T-cell (primary cell): ENCODE measurements at places on chromosomes 2 and 18.

DNA sequence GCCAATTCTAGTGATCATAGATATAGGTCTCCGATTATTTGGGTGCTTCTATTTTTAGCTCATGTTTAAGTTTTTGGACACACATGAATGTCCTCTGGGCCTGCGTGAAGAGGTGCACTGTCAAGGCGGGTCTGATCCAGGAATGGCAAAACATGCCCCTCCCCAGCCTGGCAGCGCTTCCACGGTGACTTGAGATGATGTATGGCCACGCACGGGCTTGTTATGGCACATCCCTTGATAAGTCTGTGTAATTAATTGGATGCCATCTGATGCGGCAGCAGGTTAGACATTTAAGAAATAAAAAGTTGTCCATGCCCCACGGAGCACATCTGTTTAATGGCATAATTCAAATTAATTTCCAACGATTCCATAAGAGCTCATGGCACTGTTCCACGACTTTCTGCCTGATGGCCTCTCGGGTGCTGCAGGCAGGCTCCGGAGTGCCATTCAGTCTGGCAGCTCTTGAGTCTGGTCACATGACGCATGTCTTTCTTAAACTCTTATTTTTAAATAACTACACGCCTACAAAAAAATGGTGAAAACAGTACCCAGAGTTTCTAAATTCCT is 151.4 kb downstream of the ACKR3 start:
- H3K27ac ChIP-seq: no peak overlapping the region
- DNase-seq: no peak
- H3K4me3 ChIP-seq: no peak overlapping the region

DNA sequence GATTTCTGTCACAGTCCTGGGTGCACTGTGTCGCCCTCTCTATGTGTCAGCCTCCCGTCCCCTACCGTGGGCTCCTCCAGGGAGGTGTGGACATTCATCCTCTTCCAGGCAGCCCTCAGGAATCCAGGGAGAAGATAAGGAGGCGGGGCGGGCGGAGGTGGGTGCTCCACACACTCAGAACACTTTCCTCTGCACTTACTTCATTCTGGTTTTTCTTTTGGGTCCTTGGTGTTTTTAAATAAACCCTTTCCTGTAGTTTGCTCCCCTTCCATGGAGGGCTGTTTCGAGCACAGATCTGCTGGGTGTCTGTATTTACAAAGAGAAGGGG is 183.9 kb downstream of the FAM210A start:
- no peaks in the 10 kb centered on the region for H3K27me3 ChIP-seq
- H3K27ac ChIP-seq: no peak overlapping the region
- H3K4me3 ChIP-seq: no peak overlapping the region
- H3K4me1 ChIP-seq: peaks cover 23% of the 10 kb centered on the region

DNA sequence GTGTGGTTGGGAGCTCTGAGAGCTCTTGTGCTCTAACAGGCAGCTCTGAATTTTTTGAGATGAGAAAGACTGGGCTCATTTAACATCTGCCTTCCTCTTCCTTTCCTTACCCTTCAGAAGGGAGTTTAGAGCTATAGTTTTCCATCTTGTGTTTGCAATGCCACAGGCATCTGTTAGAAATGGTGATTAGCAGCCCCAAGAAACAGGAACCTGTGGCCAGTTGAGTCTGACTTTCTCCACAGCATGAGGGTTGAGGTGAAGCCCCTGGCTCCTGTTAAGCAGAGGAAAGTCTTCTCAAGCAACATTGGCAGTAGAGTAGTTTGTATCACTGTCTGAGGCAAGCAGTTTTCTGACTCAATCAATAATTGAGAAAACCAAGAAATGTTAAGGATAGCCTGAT is 577.4 kb downstream of the ZEB2 start:
- no peaks in the 10 kb centered on the region for H3K36me3 ChIP-seq
- H3K27me3 ChIP-seq: peaks cover 10% of the 10 kb centered on the region
- no peak overlapping the region for H3K27ac ChIP-seq

DNA sequence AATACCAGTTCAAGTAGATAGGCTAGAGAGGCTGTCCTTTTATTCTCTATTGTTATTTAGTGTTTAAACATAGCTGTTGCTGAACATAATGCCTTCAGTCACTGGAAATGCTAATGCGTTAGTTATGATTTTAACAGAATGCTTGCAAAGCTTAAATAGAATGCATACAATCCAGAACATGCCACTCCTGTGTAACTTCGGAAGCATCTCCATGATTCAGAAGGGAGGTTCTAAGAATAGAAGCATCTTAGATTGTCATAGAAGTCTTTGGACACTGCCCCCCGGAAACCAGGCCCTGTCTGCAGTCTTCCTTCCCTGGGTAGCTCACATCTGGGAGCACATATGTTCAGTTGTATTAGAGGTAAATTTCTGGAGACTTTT is 73.2 kb downstream of the ZNF532 start:
- no peak overlapping the region for H3K4me3 ChIP-seq
- DNase-seq: no peak
- no peak overlapping the region for H3K27ac ChIP-seq
- no peaks in the 10 kb centered on the region for H3K4me1 ChIP-seq
- no peaks in the 10 kb centered on the region for H3K27me3 ChIP-seq

DNA sequence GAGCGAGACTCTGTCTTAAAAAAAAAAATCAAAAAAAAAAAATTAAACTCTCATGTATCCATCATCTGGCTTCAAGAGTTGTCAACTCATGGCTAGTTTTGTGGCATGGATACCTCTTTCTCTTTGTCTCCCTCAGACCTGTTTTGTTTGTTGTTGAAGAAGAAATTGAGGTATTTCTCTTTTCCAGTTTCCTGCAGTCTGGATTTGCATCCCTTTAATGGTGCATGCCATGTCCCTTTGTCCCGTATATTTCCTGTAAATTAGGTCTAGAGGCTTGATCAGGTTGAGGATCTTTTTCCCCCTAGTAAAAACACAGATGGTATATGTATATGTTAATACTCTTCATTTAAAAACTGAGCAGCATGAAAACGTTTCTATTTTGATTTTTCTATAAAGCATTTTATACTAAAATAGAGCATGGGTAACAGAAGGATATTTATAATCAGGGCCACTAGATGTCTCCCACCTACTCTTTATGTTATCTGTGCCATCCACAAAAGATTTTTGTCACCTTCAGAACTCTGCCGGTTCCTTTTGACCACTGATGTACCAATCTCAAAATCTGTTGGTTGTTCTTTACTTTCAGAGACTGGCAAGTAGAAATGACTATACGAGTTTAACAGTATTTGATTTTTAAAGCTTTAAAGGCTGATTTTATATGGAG is 80.1 kb downstream of the GALNT1 start:
- no peaks in the 10 kb centered on the region for H3K27me3 ChIP-seq
- H3K36me3 ChIP-seq: peaks cover 5% of the 10 kb centered on the region
- DNase-seq: no peak
- no peak overlapping the region for H3K4me3 ChIP-seq
- H3K4me1 ChIP-seq: no peaks in the 10 kb centered on the region
